Right cardiac atrium (tissue), 5 donors: ENCODE measurements at places on chromosomes 1 and 21. TPM values are rescaled to one million over a fixed set of nuclear protein-coding genes. Genes with fewer than 3 reads are reported as not detected.

DNA sequence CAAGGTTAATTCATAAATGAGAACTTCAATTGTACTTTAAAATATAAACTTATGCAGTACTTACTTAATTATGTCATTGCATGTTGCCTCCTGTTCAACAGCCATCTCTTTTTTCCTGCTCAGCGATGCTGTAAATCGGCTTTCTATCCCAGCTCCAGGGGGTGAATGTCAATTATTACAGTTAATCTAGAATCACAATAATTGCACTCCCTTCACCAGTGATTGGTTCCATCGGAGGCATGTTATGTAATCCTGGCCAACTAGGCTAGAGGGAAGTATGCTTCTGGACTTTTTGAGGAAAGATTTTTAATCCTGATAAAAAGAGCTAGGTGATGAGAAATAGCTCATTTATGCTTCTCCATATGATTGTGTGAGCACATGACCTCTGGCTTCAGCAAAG lies 53.8 kb upstream of the SGIP1 start:
- DNase-seq = no peak

DNA sequence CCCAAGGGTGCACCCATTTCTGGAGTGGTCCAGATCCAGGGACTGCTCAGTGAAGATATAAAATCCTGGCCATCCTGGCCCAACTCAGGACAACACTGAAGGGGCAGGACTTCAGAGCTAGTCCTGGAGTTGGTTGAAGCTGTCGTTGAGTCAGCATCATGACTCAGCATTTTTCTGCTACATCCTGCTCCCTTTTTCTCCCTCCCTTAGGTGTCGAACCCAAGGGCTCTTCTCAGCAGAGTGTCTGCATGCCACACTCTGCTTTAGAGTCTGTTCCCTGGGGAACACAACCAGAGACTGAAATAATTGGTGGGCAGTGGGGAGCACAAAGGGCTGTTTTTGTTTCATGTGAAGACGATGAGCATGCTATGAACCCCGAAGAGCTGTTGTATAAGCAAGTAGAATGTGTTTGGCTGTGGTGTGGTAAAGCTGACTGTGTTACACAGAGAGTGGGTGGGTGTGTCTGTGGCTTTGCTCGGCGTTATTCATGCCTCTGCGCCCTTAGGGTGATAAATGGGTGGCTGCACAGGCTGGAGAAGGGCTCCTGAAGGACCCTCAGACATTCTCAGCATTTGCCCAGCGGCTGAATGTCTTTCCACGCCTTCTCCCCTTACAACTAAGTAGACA lies 167.2 kb downstream of the CYYR1 start:
- DNase-seq = no peak

The SPATA45 gene
- not detected for total RNA-seq

- DNase-seq = no peak
Observed at GRCh38 chr1:43444151-43444828, 9.4 kb downstream of the HYI start.

DNA sequence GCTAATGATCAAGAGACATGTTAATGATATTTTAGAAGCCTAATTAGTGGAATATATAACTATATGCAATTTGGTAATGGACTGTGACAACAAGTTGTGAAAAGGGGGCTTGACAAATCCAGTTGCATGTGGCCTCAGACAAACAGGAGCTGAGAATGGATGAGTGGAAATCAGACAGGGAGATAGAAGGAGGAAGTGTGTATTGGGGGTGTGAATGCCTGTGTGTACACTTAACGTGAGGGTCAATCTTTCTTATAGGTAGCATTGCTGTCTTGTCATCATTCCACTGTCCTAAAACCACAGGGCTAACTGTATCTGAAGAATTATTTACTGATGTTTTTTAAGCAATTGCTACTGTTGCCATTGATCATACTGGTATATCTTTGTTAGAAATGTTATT lies 64.8 kb downstream of the PBX1 start:
- DNase-seq = no peak

The LCE1B gene
- not detected for total RNA-seq

- no peak for DNase-seq
Observed at GRCh38 chr1:90488451-90488850, 228.7 kb downstream of the BARHL2 start.

- DNase-seq = no peak
Observed at GRCh38 chr1:119879510-119880434, 16.5 kb downstream of the ADAM30 start.

The RNU1-2 gene
- 8,578 TPM for total RNA-seq

DNA sequence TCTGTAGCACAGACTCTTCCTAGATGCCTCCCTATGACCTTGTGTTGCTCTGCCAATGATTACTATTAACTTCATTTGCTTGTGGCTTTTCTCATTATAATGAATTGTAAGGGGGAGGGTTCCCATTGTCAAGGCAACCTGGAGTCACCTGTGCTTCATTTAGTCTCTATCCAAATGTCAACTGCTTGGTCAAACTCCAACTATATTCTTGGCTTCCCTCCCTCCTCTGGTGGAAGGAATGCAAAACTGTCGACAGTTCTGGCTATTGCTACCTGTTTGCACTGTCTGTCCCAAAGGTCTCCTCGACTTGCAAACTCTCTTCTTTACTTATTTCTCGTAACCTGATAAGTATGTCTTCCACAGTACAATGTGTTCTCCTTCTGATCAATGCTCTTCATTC lies 100.3 kb downstream of the CACNA1E start:
- no peak for DNase-seq

DNA sequence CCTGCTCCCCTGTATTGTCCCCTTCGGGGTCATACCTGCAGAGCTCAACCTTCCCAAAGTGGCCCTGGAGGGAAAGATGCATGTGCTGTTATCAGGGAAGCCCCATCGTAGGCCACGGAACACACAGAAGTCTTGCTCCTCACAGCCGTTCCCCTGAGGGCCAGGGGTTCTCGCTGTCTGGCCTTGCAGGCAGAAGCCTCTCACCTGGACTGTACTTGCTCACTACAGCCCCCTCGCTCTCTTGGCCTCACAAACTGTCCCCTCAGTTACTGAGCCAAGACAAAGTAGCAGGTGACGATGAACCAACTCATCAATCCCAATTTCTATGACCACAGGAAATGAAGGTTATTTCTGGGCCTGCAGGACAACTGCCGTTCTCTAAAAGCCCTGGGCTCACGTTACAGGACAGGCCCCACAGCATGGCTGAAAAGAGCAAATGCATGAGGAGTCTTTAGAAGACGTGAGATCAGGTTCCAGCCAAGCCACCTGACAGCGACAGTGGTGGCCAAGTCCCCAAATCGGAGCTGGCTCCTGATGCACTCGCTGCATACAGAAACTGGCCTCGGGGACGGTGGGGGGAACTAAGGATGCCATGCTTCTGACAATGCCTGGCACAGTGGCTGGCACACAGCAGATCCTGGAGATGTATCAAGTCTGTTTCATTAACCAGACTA lies 95.0 kb downstream of the RAVER2 start:
- no peak for DNase-seq

The ADAMTSL4 gene
- total RNA-seq = 22.6 TPM

The F3 gene
- 21.1 TPM for total RNA-seq

DNA sequence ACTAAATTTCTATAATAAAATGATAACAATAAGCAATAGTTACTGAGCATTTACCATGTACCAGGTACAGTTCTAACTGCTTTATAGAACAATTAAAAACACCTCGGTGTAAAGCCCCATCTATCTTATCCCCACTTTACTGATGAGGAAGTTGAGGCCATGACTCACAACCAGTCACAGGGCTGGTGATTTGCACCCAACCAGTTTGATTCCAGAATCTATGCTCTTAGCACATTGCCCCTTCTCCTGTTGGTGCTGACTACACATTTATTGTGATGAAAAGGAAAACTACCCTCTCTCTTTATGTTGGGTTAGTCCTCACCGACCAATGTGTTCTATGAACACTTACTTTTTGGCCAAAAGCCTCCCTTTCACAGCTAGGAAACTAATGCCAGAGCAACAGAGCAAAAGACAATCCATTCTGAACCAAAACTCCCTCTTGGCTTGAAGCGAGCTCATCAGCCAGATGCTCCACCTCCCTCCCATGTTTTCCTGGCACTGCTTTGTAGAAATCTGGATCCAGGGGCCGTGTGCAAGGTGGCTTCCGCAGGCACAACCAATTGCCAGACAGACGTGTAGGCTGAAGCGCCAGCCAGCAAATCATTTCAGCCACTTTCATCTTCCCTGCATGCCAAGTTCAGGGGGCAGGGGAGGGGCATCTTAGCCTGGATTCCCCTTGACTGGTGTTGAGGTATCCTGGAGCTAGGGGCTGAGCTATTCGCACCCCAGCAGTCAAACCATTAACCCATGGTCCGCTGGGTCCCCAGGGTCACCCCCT lies 32.0 kb upstream of the SLC30A1 start:
- peak; percentile 78 for DNase-seq

DNA sequence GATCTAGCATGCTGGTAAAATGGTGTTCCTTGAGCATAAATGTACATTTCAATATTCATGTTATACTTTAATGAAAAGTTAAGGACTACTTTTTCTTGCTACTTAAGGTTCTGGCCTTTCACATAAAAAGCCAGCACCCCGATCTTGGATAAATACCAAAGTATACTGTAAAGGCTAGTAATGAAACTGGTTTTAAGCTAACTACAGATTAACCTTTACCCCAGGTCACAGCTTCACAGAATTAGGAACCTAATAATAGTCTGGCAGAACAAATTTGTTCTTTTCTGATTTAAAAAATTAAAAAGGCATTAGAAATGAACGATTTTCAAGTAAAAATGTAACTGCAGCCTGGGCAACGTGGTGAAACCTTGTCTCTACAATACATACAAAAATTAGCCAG lies 23.5 kb downstream of the DIPK1A start:
- DNase-seq = no peak

DNA sequence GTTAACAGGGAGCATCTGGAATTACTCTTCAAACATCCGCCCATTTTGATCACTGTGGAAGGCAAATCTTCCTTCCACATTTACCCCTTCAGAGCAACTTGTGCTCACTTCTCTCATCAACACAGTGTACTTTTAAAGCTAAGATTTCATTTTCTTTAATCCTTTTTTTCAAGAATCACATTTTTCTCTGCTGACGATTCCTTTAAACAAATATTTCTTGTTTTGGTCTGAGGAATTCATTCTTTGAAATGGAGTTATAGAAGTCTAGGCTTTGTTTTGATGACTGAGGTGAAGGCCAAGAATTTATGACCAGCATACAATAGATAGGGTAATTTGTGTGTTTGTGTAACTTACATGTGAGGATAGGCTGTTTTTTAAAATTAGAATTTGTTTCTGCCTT lies 25.6 kb downstream of the LRRC42 start:
- DNase-seq = no peak
